ENCODE measurements at places on chromosomes 2 and 18.

DNA sequence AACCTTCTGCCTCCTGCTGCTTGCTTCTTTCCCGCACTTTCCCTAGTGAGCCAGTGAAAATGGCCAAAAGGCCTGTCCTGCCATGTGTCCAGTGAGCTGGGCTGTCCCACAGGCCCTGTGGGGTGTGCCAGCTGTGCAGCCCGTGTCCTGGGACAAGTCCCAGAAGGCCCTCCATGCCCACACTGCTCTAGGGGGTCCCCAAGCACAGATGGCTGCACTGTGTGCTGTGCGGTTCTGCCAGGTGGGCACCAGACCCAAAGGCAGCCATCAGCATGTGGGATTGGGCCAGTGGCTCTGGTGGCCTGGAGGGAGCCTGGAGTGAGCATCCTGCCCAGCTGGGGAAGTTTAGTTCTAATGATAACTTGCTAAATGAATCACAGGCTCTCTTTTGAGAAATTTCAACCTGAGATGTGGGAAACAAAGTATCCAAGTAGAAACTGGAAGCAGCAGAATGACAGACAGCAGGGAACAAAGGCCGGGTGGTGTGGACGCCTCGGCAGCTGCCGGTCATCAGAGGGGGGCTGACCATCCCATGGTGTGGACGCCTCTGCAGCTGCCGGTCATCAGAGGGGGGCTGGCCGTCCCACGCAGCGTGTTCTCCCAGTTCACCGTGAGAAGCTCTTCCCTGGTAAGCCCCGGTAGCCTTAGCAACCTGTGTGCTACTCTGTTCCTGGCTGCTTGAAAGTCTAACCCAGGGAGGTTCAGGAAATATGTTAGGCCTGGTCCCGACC, 9.9 kb upstream of the CNDP2 start:
- DNase-seq, result no peak

GRCh38 chr18:50286391-50287027, 983 bp downstream of the CXXC1 start:
- DNase-seq, result no peak

- no peak for DNase-seq
Observed at GRCh38 chr2:237872178-237872887, 12.9 kb downstream of the RAMP1 start.

DNA sequence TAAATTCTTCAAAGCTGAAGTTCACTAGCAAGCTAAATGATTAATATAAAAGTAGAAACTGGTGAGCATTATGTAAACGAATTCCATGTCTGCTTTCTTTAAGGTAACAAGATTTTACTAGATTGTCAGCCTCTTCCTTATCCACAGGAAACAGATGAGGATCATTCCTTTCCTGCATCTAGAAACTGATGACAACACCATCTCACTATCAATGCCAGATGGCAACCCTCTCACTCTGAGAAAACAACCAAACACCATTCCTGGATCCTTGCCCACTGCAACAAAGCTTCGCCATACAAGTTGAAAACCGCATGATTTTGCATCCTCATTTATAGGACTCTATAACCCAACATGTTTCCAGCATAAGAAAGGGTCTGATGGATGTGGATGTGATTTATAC, 122.9 kb downstream of the ZNF521 start:
- no peak for DNase-seq

- no peak for DNase-seq
Observed at GRCh38 chr2:120452131-120452530, 106.2 kb downstream of the INHBB start.

- no peak for DNase-seq
Observed at GRCh38 chr2:45687964-45688363, 36.5 kb downstream of the PRKCE start.

DNA sequence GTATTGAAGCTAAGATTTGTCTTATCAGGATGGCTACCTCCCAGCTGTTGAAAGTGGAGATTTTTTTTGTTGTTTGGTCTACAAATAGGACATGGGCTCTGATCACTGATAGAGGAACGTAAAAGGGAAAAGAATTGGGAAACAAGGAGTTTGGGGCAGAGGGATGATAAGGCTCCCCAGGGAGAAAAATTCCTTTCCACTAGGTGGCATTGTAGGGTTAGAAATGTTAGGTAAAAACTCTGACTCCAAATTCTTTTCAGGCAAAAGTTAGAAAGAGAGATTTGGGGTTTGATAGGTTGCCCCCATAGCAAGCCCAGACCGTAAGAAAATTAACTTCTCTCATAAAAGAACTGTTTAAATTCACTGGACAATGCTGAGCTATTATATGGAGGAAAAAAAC, 19.8 kb downstream of the CMPK2 start:
- DNase-seq, result no peak

DNA sequence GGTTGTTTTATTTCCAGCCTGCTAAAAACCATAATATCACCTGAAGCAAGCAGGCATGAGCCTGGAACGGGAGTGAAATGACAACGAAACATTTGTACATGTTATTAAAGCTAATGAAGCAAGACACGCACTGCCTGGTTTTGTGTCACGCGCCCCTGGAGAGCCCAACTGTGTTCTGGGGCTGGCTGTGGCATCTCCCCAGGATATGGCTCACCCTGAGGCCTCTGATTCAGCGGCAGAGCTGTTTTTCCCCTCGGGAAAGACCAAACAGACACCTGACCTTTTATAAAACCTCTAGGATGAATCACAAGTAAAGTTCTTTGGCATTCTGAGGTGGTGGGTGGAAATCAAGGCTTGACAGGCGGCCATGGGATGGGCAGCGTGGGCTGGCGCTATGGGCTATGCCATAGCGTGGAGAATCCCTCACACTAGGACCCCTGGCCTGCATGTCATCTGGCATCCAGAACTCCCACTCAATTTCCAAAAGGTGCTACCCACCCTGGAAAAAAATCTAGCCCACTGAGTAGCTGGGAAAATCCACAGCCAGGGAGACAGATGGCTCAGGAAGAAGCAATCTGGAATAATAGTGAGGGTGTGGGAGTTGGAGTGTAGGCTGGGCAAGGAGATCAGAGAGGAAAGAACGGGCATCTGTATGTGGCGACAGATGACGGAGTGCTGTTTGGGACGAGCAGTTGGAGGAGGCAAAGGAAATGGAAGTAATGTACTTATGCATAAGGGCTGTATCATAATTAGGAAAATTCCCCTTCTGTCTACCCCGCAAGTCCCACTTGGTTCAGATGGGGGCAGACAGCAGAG, 262.0 kb downstream of the AFF3 start:
- DNase-seq, result no peak

- no peak for DNase-seq
Observed at GRCh38 chr18:6055711-6056110, 160.4 kb upstream of the TMEM200C start.

DNA sequence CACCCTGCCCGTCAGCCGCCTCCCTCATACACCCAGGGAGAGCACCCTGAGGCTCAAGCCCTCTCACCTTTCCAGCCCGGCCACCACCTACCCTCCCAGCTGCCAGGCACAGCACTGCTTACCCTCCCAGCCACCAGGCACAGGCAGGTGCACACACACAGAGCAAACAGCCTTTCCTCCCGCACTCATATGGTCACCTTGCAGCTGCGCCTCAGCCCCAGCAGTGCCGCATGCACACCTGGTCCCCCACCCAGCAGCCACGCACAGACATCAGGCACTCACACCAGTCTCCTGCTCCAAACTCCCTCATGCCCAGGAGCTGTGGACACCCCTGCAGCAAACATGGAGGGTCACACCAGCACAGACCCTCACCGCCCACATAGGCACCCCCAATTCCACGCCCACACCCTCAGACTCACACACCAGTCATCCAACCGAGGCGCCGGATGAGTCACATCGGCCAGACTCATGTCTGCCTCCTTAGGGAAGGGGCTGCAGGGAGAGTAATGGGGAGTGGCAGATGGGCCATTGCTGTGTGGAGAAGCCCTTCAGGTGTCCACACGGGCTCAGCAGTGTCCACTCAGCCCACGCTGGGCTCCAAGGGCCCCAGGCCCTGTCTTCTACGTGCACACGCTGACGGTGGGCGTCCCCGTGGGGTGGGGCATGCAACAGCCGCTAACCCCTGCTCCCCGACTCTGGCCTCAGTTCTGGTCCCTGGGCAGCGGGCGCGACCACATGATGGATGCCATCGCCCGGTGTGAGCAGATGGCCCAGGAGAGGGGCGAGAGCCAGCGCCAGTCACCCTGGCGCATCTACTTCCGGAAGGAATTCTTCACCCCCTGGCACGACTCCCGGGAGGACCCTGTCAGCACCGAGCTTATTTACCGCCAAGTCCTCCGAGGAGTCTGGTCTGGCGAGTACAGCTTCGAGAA, 22.3 kb upstream of the GPR17 start:
- DNase-seq, result no peak

DNA sequence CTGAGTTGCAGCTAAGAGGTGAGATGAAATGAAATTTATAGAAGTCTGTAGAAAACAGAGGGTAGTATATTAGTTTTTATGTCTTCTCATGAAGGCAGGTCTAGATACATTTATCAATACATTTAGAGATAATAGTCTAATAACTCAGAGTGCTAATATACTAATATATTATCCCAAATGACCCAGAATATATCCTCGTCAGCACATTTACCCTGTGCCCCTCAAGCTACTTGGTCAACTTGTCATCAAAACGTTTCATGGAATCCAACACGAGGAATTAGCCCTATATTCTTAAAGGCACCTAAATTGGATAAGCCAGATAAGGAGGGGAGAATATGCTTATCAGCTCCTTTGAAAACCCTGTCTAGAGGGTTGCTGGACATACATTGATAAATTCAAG, 415.1 kb upstream of the LRRTM1 start:
- DNase-seq, result no peak

DNA sequence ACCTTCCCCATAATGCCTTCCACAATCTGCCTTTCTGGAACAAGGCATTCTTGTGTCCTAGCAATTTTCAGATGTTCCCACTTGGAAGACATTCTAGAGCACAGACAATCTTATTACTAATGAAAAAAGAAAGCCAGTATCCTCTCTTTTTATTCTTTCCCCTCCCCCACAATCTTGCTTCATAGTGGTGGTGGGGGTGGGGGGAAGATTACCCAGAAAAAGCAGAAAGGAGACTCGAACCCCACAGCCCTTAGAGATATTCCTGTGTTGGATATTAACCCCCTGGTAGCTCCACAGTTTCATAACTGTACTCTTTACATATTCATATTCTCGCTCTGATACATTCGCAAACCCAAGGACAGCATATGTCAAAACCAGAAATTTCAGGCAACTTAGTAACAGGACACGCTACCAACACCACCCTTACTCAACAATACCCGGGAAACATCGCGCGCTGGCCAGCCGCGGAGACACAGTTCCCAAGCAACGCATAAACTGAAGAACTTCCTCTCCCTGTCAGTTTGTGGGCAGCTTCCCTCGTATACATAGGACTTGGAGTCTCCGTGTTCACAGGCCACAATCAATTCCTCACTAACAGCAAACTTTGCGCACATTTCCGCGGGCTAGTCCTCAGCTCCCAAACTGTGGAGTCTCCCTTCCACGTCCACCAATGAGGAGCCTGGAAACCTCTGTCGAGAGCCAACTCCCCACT, 793 bp downstream of the NR4A2 start:
- DNase-seq, result peak; percentile 39

DNA sequence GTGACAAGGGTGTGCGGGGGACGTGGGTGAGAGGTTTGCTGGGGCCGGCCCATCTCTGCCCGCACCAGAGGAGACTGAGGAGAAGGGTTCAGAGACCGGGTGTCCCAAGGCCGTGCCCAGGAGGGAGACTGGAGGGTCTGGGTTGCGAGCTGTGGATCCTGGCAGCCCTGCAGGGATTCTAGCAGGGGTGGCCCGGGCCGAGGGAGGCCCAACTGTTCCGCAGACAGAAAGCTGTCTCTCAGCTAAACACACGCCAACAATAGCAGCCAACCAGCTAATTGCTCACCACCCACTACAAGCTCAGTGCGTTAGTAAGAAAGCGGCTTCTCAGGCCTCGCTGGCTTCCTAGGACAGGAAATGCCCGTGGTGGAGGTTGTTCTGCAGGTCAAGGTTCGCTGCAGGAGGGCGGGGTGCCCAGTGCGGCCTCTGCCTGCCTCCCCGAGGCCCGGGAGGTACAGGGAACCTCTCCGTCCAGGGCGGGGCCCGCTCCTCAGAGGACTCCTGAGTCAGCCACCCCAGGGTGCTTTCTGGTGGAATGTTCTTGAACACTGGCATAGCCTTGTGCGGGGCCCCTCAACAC, 282.0 kb upstream of the PXDN start:
- DNase-seq, result no peak

- no peak for DNase-seq
Observed at GRCh38 chr2:222610746-222611145, 45.1 kb downstream of the FARSB start.

GRCh38 chr2:108604196-108604595, 69.9 kb downstream of the LIMS1 start:
- no peak for DNase-seq

- DNase-seq, result no peak
Observed at GRCh38 chr18:2480536-2480935, 90.8 kb downstream of the METTL4 start.

DNA sequence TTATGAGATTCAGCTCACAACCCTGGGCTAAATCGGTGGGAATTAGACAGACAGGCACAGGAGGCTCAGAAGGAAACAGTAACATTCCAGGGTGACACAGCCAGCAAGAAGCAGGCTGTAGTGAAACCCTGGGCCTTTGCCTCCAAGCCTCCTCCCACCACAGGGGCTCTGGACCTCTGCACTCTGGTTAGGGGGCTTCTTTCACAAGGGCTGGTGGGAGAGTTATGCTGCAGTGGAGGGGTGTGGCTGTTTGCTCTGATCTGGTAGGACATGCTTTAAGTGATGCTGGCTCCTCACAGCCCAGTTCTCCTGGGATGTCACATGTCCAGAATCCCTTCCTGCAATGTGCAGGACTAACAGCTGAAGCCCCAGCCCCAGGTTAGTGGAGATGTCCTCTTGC, 109.9 kb downstream of the TGFA start:
- no peak for DNase-seq

- no peak for DNase-seq
Observed at GRCh38 chr18:4203568-4204437, 251.3 kb downstream of the DLGAP1 start.

DNA sequence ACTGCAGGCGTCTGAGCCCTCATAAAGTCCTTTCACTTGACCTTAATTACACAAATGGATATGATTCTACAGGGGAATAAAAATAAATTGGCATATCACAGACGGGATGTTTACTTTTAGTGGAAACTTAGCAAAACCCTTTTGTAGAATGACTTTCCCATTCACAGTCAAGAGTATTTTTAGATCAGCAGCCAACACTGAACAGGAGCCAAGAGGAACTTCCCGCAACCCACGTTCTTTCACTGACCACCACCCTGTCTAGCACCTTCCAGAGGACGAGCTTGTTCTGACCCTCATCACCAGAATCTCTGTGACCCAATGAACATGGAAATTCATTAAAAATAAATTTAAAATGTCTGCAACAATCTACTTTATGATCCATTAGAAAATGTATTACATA, 119.0 kb upstream of the SNTG2 start:
- no peak for DNase-seq

- no peak for DNase-seq
Observed at GRCh38 chr18:22188559-22189267, 19.3 kb downstream of the GATA6 start.

GRCh38 chr2:19185086-19185485, 173.3 kb downstream of the OSR1 start:
- DNase-seq, result no peak
